CD4-positive, alpha-beta T cell treated with Interleukin-15 for 4 hours (primary cell): ENCODE measurements at places on chromosomes 1 and 21.

- no peak for DNase-seq
Observed at GRCh38 chr1:193626695-193627094, 440.3 kb upstream of the B3GALT2 start.

DNA sequence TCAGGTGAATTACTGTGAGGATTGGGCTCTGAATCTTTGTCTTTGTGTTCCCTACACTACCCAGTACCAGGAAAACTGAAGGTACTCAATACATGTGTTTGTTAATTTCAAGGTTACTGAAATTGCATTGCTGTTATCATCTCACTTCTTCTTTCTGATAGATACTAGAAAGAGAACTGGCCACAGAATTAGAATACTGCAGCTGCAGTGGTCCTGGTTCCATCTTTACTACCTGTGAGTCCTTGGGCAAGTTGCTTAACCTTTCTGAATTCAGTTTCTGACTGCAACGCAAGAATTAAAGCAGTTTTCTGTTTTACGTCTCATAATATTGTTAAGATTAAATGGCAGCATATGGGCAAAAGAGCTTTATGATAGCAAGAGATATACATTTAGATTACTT lies 263.5 kb downstream of the LMO4 start:
- DNase-seq = no peak

- DNase-seq = peak; percentile 23
Observed at GRCh38 chr1:40183055-40183710, 22.0 kb downstream of the RLF start.

DNA sequence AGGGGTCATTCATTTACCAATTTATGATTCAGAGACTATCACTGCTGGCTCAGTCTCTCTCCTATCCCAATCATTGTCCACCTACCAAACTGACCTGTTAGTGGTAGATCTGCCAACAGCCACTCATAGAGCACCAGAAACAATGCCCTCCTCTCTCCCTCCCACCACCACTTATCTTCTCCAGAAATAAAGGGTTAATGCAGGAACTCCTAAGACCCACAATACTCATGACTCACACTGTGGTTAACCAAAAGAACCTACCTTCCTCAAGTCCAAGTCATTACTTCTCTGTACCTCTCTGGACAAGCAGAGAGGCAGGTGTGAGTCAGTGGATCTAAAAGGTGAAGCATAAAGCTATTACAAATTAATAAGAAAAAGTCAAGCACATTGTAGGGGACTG lies 40.9 kb upstream of the CAMK1G start:
- no peak for DNase-seq

DNA sequence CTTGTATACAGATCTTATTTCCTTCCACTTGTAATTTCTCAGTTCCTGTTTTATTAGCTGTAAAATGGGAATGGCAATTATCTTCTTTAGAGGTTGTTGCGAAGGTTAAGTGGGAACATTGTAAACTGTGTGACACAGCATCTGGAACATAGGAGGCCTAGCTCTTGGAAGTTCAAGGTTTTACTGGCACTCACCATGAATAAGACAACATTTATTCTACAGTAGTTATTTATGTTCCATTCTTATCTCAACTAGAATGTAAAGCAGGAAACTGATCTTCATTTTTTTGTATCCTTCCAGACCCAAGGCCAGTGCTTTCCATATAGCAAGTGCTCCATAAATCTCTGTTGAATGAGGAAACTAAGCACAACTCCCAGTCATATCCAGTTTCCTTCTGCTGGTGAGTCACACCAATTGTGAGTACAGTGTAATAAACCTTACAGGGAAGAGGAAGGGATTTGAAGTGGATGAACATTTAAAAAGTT lies 1.4 kb downstream of the BCL10 start:
- no peak for DNase-seq

DNA sequence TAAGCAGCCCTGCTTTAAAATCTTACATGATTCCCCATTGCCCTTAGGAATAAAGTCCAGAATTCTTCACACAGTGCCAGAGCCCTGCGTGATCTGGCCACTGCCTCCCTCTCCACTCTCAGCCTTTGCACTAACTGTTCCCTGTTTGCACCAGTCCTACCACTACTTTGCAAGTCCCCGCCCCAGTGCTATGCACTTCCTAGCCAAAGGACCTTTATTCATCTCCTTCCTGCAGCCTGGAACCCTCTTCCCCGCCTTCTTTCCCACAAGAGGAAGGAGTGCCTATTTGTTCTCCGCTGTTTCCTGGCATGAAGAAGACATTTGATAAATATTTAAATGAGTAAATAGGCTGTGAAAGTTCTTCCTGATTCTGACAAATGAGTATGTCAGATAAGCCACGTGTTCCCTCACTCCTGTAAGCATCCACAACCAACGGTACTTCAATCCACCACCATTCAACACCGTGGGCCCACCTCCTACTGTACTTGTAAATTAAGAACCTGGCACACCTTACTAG lies 23.9 kb downstream of the CAPN8 start:
- no peak for DNase-seq

DNA sequence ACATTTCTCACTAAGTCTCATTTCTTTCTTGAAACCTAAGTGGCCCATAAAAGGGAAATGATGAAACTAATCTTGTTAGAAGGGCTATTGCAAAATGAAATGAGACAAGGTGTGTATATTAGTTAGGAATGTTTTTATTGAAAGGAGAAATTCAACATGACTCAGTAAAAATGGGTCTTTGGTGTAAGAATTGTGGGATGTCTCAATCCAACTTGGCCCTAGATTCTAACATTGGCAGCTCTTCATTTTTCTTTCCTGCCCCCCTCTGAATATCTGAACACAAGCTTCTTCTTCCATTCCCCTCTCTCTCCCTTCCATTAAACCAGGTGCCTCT lies 26.8 kb upstream of the TARBP1 start:
- no peak for DNase-seq

DNA sequence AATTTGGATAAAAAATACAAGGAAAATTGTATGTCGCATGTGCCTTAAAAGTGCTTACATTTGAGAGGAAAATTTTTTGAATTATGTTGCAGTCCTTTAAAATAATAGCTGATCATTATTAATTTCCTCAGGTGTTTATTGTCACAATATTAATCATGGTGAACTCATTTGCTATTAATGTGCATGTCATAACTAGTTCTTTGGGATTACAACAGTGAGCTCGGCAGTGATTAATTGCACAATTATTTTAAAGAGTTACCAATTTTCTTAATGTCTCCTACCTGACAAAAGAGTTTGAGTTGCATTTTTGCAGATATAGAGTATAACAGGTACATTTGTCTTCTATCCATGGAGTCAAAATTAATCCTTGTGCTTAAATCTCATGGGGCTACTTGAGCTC lies 854.3 kb downstream of the BRINP3 start:
- DNase-seq = no peak
